Forelimb muscle (tissue), 1 donor: ENCODE measurements at places on chromosomes 5 and 9. TPM values are rescaled to one million over a fixed set of nuclear protein-coding genes. Genes with fewer than 3 reads are reported as not detected.
A peak's percentile ranks its signal among the peaks of the same experiment; 100 is the strongest.

Gene PCDH12
- polyA plus RNA-seq: 14.0 TPM

Gene FGF18
- 14.7 TPM for polyA plus RNA-seq

GRCh38 chr5:52660621-52661020 is 127.1 kb upstream of the ITGA1 start:
- no peak for DNase-seq

- no peak for DNase-seq
Measured at GRCh38 chr9:103266064-103266463, 270.9 kb downstream of the CYLC2 start.

DNA sequence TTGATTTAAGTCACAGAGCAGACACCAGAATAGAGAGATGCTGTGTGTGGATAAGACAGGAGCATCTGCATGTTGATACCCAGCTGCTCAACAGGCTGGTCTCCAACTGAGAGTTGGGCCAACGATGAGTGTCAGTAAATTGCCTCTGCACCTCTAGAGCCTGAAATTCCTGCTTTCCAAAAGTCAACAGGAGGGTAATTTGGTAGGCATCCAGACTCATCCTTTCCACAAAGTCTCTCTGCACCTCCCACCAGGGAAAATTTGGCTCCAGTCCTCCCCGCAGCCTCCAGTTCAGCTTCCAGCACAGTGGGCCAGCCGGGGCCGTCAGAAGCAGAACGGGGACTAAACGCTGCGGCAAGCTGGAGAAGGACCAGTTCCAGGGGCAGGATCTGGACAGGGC is 136.9 kb downstream of the RFK start:
- DNase-seq: no peak

GRCh38 chr9:69211424-69212036 is 37.5 kb downstream of the TJP2 start:
- no peak for DNase-seq

DNA sequence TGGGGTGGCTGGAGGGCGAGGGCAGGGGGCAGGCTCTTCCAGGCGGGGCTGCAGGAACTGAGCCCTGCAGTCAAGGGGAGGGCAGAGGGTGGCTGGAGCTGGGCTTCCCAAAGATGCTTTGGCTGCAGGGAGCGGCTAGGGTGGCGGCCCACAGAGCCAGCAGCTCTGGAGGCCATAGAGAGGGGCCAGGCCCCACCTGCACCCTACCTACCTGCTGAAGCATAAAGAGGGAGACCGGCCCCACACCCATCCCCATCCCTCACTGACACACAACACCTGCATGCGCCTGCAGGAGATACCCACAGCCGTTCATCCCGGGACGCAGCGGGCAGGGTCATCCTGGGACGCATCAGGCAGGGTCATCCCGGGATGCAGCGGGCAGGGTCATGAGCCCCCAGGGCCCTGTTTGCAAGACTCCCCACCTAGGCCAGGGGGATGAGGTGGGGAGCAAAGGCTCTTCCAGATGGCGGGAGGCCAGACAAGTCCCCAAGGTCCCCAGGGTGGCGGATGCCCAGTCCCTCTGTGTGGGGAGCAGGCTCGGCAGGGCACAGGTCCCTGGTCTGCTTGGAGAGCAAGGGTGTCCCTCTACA is 39.8 kb upstream of the NOTCH1 start:
- DNase-seq: no peak

DNA sequence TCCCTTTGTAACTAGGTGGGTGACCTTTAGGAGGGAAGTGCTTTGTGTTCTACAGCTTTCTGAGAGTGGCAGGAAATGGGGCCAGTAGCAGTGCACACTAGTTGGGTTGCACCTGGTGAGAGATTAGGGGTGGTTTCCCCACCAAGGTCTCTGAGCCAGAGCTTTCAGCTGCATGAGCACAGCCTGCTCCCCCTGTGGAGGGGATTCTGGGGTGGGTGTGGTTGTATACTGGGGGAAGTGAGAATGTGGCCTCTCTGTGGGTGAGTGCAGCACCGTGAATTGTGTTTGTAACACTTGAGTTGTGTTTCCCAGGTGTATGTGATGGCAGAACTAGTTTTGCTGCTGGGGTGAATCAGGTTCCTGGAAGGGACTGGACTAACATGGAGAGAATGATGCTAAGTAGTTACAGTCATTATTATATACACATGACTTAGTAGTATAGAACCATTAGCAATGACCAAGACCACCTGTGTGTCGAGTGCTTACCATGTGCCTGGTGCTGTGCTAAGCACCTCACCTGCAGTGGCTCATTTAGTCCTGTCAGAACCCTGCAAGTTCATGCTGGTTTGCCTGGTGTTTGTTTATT is 11.8 kb upstream of the CXXC5 start:
- DNase-seq: no peak

DNA sequence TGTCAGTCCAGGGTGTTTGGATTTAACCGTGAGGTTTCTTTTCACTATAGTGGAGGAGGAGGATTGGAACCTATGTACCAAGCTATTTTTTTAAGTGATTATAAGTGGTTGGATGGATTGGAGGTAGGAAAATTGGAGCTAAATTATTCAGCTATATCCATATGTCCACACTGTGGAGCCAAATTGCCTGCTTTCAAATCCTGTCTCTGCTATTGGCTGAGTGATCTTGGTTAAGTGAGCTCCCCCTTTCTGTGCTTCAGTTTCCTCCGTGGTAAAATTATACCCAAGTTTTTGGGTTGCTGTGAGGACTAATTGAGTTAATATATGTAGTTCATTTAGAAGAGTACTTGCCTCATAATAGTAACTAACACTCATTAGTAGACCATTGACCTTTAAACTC is 2.5 kb downstream of the CENPP start:
- peak; percentile 31 for DNase-seq

- no peak for DNase-seq
Measured at GRCh38 chr5:4640795-4641194, 499.3 kb upstream of the ADAMTS16 start.
